ENCODE measurements at places on chromosomes 1 and 21.

- no peak for DNase-seq
These were observed 83.7 kb upstream of the CHRM3 start for GRCh38 chr1:239302696-239303095.

DNA sequence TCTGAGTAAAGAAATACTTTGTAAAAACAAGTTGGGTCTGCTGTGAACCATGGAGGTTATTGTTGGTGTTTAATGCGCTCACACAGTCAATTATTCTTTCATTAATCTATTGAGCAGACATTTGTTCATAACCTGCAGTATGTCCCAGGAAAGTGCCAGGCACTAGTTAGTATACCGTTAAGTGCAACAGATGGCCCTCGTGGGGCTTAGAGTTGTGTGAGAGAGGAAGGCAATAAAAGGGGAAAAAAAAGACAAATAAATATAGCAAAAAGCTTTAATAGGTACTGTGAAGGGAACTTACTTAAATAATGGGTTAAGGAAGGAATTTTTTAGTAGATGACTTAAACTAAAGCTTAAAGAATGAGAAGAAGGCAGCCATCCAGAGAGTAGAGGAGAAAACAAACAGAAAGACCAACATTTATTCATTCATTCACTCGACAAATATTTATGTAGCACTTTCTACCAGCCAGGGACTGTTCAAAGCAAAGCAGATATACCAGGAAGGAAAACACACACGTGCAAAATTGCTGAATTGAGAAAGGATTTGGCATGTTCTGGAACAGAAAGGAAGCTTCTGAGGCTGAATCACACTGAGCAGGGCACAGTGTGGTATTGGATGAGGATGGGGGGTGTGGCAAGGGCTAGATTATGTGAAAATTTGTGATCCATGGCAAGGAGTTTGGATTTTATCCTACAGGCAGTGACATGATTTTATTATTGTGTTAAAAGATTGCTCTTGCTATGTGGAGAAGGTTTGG lies 296.1 kb upstream of the SGIP1 start:
- no peak for DNase-seq

GRCh38 chr1:226772446-226773139 lies 33.5 kb upstream of the ITPKB start:
- DNase-seq, result no peak

- DNase-seq, result peak; percentile 78
These were observed 6.8 kb upstream of the BSDC1 start for GRCh38 chr1:32400876-32401631.

GRCh38 chr21:26167593-26167992 lies 3.0 kb downstream of the APP start:
- DNase-seq, result no peak

DNA sequence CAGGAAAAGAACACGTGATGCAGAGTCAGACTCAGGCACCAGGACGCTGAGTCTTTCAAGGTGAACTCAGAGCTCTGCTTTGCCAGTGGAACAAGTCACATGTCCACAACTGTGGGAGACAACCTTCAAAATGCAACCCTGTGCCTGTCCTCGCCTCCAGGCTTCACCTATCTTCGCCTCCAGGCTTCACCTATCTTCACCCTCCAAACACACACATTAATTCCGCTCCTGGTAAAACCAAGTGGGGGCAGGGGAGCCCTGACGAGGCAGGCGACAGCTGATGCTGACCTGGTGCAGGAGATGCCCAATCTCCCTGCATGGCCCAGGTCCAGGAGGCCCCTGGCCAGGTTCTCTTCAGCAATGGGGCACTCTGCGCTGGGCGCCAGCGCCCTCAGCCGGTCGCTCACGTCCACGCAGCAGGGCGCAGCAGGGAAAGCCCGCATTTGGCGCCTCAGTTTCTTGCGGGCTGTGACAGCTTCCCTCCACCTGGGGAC lies 28.0 kb upstream of the LSS start:
- no peak for DNase-seq

GRCh38 chr1:156504438-156504813 lies 3.9 kb upstream of the MEF2D start:
- DNase-seq, result peak; percentile 31

- DNase-seq, result peak; percentile 55
These were observed 26.4 kb upstream of the IGSF3 start for GRCh38 chr1:116693759-116694480.

DNA sequence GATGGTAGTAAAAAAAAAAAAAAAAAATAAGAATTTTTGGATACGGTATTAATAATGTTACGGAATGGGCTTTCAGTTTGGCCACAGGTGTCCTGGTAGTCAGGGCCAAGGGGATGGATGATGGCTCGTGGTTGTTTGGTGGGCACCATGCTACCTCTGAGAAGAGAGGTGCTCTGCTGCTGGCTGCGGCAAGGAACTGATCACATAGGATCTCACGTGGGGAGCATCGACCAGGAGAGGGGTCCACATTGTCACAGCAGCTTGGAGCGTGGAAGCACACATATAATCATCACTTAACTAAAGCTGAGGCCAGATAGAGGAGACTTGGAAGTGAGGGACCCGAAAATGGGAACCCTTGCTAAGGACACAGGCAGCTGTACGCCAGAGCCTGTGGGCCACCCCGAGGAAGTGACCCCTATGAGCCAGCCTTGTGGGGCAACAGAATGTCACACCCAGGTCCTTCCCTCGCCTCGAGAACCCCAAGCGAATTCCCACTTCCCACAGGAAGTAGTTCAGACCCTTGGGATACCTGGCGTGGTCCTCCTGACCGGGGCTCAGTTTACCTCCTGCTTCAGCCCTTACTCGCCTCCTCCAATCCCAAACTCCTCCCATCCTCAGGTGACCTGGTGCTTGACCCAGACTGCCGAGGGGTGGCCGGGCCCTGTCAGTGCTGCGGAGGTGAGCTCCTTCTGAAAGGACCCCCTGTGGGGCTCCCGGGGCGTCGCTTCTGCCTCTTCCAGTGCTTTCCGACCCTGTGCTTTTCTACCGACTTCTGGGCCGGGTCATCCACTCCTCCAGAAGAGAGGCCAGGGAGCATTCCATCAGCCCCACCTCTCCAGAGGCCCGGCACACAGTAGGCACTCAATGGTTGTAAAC lies 222.0 kb downstream of the CAMTA1 start:
- DNase-seq, result no peak

GRCh38 chr1:185987611-185988321 lies 253.6 kb downstream of the HMCN1 start:
- no peak for DNase-seq

GRCh38 chr1:70372426-70372825 lies 17.9 kb upstream of the ANKRD13C start:
- DNase-seq, result no peak

DNA sequence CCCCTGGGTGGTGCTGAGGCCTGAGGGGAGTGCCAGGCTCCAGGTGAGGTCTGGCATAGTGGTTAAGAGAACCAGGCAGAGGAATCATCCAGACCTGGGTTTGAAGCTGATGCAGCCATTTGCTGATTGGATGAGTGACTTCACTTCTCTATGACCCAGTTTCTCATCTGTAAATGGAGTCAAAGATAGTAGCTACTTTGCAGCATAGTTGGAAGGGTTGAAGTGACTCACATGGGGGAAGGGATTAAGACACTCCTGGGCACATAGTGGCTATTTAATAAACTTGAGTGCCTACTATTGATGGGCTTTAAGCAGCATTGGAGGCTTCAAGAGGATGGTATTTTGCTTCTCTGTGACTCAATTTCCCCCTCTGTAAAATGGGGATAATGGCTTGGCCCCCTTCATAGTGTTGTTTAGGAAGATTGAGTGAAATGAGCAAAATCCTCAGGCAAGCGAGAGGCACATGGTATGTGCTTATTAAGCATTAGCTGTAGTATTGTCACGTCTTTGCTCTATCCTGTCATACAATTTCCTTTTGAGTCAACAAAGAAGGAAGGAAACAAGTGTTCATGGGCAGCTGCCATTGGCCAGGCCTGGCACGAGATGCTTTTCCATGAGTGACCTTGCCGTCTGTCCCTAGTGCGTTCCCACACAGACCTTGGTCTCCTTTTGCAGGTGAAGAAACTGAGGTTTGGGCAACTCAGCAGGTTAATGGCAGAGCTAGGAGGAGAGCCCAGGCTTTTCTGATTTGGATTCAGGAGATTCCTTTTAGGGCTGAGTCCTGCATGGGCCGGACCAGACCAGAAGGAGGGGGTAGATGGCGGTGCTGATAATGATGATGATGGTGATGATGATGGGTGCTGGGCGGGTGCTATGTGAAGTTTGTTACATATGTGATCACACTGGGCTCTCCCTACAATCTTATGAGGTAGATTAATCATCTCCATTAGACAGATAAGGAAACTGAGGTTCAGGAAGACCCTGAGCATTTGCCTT lies 131.1 kb upstream of the WNT4 start:
- no peak for DNase-seq

All from astrocyte of the spinal cord (primary cell).